ENCODE measurements at places on chromosomes 13 and 19. TPM values are rescaled to one million over a fixed set of nuclear protein-coding genes. Genes with fewer than 3 reads are reported as not detected.

Gene FCHO1
- 0.43 TPM for total RNA-seq

Gene IL17D
- total RNA-seq, result 4.1 TPM

Gene SIGLEC12
- total RNA-seq, result not detected

Gene ANKLE1
- total RNA-seq, result not detected

Gene THAP8
- total RNA-seq, result 4.6 TPM

Gene CCDC8
- 21.6 TPM for total RNA-seq

Gene NAXD
- 13.3 TPM for total RNA-seq

Measured in articular chondrocyte of knee joint (primary cell).